Mesenteric fat pad (tissue), 1 donor: ENCODE measurements at places on chromosomes 16 and 17. TPM values are rescaled to one million over a fixed set of nuclear protein-coding genes. Genes with fewer than 3 reads are reported as not detected.

GRCh38 chr16:9165681-9166080 is 74.2 kb downstream of the HAPSTR1 start:
- DNase-seq = no peak

CEP295NL gene
- 6.5 TPM for total RNA-seq

DNA sequence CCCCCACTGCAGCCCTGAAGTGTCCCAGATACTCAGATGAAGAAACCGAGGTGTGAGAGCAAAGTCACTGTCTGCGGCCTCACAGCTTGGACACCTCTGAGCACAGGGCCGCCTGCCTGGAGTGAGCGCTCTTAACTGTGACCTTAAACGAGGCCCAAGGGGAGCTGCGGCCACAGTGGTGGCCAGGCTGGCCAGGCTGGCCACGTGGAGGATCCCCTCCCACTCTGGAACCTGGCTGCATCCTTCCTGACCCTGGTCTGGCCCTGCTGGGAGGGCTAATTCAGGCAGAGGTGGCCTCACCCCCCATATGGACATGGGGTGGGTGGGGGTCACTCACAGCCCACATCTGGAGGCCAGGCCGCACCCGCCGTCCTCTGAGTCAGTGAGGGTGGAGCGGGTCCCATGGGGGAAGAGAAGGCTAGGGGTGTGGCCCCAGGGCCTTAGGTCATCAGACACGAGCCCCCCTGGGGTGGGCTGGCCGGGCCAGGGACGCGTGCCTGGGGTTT is 6.6 kb downstream of the VASN start:
- no peak for DNase-seq

DNA sequence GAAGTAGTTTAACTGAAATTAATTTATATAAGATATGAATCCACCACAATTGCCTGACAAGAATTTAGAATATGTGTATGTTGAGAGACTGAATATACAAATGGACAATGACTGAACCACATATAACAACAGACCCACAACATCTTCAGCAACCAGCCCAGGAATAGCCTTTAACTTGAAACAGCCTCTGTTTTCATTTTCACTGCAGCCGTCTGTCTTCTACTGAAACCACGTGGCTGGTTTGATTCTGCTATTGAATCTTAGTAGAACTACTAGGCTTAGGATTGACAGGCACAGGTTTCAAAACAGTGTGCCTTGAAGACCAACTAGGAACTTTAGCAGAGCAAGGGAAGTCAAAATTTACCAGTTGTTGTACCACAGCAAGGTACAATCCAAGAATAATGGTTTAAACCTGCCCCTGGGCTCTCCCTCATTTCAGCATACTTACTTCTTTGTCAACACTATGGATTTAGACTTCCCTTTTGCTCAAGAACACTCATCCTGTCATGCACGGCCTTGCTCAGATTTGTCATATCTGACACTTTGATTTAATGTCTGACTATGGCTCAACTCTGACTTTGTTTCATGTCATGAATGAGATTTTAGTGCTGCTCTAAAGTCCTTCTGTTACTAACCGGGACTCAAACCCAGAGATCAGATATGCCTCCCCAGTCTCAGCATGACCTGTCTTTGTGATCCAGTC is 355.0 kb downstream of the KIF2B start:
- DNase-seq = no peak

NPIPB6 gene
- 4.7 TPM for total RNA-seq

DNA sequence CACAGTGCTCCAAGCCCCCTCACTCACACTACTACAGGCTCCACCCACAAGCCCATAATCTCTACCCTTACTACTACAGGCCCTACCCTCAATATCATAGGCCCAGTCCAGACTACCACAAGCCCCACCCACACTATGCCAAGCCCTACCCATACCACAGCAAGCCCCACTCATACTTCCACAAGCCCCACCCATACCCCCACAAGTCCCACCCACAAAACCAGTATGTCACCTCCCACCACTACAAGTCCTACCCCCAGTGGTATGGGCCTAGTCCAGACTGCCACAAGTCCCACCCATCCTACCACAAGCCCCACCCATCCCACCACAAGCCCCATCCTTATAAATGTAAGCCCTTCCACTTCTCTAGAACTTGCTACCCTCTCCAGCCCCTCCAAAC is 13.8 kb downstream of the RIPOR1 start:
- no peak for DNase-seq

DNA sequence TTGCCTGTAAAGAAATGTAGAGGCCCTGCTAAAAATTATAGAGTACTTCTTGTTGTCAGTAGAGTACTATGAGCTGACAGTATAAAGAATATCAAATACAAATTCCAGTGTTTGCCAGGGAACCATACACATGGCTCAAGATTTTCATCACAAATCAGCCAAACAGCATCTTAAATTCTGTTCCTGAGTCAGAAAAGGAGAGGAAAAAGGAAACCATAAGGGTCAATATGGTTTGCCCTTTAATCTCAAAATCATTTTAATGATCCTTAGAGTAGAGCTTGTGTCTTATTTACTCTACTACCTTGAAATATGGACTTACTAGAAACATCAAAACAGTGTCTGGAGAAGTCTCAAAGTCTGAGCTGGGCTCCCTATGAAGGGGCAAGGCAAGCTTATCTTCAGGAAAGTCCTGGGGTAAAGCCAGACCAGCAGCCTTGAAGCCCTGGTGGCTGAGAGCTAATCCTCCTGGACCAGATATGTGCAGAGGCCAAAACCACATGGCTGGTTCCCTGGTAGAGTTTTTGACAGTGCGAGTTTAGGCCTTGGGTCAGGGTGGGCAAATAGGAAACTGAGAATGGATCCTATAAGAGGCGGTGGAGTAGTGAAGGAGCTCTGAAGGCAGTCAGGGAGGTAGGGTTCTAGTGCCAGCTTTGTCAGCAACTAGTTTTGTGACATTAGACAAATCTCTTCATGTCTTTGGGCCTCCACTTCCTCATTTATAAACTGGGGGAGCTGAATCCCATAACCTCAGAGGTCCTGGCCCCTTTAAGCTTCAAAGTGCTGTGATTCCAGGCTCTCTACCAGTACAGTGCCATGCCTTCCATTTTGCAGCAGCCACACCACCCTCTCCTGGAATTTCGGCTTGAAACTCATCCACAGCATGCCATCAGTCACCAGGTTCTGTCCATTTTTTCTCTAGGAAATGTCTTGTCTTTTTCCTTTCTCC is 38.9 kb downstream of the MRTFB start:
- no peak for DNase-seq

DNA sequence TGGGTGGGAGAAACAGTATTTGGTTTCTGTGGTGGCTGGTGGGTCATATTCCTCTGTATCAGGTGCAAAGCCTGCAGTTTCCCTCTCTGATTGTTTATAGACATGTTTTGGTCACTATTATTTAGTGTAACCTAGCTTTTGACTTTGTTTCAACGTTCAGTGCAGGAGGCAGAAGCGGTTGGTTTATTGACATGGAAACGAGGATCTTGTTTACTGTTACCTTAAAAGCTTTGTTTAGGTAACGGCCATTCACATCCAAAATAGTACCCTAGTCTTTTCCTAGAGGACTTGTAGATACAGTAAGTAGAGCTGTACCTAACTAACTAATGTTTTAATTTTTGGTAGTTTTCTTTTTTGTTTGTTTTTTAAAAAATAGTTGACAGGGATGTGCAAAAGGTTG is 3.5 kb downstream of the MSI2 start:
- DNase-seq = no peak

DNA sequence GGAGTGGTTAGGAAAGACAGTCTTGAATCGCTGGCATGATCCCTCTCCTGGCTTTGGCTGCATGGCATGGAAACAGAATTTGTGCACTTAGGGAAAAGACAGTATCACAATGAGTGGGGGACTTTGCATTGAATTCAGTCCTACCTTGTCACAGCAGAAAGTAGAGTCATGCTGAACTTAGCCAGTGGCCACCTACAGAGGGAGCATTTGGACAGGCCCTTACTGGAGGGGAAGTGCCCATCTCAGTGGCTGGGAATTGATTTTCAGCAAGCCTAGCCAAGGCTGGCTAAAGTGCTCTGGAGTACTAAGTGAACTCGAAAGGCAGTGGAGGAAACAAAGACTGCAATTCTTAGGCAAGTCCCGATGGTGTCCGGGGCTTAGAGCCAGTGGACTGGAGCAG is 364.3 kb upstream of the TOM1L1 start:
- no peak for DNase-seq

CETP gene
- total RNA-seq = 6.4 TPM

DNA sequence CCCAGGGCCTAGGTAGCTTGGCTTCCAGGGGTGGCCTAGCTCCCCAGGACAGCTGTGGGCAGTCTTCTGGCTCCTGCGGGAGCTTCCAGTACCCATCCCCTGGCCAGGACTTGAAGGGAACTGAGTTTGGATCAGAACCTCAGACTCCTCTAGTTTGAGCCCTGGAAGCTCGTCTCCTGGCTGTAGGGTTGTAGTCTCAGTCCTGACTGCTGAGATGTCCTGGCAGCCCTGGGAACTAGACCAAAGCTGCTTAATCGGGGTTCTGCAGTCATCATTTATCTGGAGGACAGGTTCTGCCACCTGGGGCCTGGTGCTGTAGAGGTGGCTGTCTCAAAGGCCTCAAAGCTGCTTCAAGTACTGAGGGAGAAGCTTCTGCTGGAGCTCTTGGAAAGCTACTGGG is 163.7 kb downstream of the WSCD1 start:
- no peak for DNase-seq

DNA sequence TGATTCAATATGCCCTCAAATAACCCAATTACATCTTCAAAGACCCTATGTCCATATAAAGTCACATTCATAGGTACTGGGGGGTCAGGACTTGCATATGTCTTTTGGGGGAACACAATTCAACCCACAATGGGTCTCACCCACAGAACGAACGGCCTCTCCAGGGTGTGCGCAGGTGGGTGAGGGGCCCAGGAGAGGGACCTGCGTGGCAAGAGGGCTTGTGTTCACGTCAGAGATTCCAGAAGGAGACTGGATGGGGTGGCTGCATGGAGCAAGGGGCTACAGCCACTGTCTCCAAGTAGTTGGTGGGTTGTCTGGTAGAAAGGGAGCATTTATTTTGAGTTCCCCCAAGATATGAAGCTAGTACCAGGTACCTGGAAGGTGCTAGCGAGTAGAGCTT is 212.2 kb downstream of the SEC14L1 start:
- peak; percentile 83 for DNase-seq

OTOP2 gene
- total RNA-seq = not detected
